C1 segment of cervical spinal cord (tissue), 14 donors: ENCODE measurements at places on chromosomes 5 and 9.

DNA sequence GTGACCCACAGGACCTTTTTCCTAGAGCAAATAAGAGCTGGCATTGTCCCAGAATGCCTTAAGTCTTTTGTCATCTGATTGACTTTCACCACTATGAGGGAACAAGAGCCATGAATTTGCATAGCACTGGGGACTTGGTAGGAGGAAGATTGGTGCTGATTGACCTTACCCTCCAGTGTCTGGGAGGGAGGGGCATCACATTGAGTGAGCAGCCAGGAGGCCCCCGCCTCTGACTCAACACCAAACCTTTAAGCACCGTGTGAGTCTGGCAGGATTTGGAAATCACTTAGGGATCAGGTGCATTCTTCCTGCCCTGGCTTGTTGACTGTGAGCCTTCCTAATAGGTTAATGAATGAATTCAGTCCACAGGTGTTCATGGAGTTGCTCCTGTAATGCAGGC lies 40.7 kb downstream of the WNK2 start:
- no peak for DNase-seq

GRCh38 chr5:133340002-133340755 lies 272.2 kb downstream of the FSTL4 start:
- DNase-seq: no peak

DNA sequence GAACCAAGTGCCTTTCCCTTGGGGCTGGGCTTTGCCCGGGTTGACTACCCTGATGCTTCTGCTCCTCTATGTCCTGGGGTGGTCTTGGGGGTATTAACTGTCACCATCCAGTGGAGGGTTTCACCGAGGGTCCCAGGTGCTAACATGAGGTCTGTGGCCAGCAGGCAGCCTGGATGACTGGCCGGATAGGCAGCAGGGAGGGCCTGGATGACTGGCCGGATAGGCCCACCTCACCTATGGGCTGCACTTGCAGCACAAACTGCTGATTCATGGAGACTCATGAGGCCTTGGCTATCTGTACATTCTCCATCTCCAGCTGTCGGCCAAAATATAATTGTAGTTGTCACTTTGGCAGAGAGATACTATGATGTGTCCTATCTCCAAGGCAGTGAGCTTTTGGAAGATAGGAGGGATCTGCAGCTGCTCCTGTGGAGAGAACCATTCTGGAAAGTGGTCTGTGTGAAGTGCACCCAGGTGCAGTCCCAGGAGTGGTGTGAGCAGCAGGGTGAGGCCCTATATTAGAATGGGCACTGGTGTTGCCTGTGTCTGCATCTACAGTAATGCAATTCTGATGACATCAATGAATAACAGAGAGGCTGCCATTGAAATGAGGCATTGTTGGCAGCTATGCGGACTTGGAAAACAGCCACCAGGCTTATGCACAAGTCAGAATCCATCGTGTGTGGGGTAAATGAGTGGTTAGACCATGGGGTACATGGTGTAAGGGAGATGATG lies 26.3 kb upstream of the CDKN2AIPNL start:
- DNase-seq: peak; percentile 6

DNA sequence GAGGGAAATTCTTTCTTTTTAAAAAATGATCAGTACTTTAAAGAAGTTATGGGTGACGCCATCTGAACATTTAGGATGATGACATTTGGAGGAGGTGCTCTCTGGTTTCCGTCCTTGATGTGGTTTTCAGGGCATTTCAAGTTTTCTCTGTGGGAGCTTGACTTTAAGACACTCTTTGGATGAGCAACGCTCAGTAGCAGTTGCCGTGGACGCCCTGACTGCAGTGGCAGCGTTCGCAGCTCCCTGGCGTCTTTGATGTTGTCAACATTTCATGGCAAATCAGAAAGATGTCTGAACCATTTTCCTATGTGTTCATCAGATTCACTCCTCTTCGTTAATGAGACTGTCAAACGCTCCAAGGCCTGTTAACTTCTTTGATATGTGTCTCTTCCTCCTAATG lies 86.1 kb downstream of the ZNF354C start:
- DNase-seq: no peak

DNA sequence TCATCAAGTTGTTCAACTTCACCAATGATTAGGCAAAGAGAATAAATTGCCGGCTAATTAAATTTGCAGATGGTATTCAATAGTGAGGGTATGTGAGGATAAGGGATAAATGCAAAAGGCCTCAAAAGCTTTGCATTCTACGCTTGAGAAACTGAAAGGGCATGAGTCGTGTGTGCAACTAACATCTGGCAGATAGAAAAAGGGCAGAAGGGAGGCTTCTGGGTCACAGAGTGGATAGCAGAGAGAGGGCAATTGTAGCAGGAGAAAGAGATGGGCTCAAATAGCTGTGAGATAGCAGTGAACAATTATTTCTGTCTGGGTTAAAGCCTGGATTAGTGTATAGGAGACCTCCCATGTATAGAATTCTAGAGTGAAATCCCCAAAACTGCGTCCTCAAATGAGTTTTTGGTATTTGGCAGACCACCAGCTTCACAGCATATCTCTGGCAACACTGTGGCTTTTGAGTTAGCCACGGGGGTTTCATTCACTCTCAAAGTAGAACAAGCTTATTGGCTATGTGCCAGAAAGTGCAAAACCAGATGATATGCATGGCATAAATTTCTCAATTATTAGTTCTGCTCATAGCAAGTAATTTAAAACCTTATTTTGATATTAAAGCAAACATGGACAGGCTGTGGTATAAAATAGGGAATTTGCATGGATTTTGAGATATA lies 586.3 kb downstream of the BRINP1 start:
- no peak for DNase-seq

GRCh38 chr9:88692827-88693226 lies 157.8 kb downstream of the NXNL2 start:
- no peak for DNase-seq

DNA sequence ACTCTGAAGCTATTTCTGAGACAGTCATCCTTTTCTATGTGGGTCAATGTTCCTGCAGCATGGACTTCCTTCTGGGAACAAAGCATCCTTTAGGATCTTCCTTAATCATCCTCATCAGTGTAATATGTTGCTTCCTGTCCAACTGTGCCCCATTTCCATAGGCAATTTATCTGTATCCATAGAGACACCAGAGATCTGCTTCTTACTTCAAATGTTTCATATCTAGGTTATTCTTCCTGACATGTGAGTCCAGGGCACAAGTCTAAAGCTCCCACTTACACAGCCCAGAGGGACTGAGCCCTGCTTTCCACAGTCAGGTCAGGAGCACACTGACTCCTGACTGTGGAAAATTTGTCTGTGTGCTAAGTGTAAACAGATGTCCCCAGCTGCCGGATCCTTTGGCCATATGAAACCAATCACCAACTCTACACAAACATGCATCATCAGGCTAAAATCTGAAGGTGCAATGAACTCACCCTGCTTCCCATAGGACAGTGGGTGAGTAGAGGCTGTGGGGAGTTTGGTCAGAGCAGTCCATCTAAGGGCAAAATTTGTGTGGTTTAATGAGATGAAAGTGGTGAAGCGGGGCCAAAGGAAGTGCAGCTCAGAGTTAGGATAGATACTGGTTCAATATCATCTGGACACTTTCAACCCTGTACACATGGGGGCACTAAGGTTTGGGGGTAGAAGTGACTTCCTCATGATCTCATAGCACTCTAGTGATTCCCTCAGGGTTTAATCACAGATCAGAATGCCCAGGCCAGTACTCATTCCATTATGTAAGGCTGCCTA lies 85.2 kb upstream of the TNC start:
- no peak for DNase-seq
